ENCODE measurements at places on chromosomes 12 and 14.

- DNase-seq = no peak
Measured at GRCh38 chr14:106377432-106377831, 851.0 kb downstream of the TMEM121 start.

- no peak for DNase-seq
Measured at GRCh38 chr12:77062846-77063461, 2.4 kb downstream of the E2F7 start.

- DNase-seq = no peak
Measured at GRCh38 chr14:36517242-36518030, 2.6 kb downstream of the NKX2-1 start.

- DNase-seq = no peak
Measured at GRCh38 chr12:123983822-123984485, 10.9 kb downstream of the ZNF664 start.

GRCh38 chr12:47705229-47705565 is 633 bp downstream of the RPAP3 start:
- DNase-seq = no peak

DNA sequence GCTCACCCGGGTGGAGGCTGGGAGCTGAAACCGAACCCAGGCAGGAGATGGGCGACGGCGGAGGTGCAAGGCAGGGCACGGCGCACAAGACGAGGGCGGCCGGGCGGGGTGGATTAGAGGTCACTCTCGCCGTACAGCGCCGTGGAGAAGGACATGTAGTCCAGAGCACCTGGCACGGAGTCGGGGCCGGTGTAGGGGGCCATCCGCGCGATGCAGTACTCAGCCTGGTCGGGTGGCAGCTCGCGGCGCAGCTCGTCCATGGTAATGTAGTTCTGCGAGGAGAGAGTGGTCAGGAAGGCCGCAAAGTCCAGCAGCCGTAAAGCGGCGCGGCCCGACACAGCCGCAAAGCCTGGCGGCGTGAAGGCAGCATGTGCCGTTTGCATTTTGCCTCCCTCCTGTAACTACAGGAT is 81.9 kb upstream of the ZFP36L1 start:
- DNase-seq = no peak

GRCh38 chr12:22262309-22262708 is 72.2 kb downstream of the ST8SIA1 start:
- DNase-seq = no peak

DNA sequence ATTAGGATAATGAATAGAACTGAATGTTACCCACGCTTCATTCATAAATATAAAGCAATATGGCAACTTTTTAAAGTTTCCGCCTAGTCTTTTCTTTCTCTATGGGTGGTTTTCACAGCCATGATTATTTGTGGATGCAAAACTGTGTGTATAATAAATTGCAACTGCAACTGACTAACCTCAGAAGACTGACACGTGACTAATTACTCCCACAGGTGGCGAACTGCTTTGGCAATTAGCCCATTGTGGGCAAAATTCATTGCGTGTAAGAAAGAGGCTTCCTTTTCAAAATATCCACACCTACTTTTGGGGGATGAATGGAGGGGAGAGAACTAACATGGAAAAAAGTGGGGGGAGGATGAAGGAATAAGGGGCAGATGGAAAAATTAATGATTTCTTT is 79.0 kb downstream of the SLC25A21 start:
- DNase-seq = no peak

- no peak for DNase-seq
Measured at GRCh38 chr14:99936056-99936455, 129.2 kb upstream of the EVL start.

DNA sequence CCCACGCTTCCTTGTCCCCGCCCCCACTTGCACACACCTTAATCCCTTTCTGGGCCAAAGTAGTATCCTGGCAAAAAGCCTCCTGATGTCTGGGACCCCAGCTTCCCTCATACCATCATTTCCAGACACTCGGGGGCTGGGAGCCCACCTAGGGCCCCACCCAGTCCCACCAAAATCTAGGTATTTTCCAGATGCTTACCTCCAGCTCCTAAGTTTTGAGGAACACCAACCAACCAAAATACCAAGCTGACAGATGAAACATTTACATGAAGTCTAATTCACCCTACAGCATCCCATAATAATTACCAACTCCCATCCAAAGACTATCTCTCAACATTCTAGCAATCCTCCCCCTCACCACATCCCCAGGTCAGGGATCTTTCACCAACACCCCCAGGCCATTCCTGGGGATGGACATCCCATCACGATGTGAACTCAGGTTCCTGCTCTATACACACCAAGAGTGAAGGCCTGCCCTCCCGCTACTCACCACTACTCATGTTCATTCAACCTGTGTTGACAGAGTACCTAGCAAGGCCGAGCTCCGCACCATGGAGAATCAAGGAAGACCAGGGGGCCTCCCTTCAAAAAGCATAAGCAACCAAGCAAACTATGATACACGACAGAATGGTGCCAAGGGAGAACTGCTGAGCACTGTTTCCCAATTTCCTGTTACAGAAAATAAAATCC is 1.6 kb upstream of the CHD4 start:
- DNase-seq = no peak

DNA sequence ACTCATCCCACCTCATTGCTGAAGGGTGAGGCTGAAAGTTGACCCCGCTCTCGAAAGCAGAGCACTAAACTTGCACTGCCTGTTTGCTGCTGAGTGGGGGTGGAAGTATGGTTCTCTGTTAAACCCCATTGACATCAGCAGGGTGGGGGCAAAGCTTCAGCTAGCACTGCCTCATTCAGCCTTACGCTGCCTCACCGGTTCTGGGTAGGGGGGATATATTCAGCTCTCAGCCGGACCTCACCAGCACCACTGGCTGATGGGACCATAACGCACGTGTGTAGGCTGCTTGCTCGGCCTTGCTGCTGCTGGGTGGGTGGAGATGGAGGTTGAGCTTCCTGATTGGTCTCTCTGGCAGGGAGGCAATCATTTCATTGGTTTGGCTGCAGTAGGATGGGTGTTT is 265.7 kb upstream of the RTL1 start:
- no peak for DNase-seq

DNA sequence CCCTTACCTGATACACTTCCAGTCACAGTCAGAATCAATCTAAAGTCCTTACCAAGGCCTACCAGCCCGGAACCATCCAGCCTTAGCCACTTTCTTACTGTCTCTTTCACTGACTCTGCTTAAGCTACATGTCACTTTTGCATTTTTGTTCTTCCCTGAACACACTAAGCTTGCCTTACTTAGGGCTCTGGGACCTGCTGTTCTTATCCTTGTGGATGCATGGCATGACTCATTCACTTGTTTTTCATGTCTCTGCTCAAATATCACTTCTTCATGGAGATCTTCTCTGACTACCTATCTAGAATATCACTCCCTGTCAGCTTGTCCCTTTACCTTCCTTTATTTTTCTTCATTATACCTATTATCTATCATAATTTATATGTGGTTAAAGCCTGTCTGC is 65.6 kb upstream of the ZDHHC17 start:
- DNase-seq = no peak

DNA sequence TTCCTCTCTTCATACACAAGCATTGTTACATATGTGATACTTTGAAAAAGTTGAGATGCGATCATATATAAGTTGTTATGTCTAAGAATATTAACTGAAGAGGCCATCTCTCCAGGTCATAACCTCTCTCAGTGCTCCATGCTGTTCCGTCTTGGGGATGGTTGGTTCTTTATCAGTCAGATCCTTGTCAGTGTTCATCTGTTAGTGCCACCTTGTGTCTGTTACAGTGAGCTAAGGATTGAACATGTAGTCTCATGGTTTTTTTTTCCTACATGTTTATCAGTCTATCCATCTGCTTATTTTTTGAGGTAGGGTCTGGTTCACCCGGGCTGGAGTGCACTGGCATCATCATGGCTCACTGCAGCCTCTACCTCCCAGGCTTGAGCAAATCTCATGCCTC is 30.5 kb downstream of the EP400 start:
- DNase-seq = no peak

GRCh38 chr12:111638556-111638955 is 39.4 kb upstream of the ATXN2 start:
- no peak for DNase-seq

DNA sequence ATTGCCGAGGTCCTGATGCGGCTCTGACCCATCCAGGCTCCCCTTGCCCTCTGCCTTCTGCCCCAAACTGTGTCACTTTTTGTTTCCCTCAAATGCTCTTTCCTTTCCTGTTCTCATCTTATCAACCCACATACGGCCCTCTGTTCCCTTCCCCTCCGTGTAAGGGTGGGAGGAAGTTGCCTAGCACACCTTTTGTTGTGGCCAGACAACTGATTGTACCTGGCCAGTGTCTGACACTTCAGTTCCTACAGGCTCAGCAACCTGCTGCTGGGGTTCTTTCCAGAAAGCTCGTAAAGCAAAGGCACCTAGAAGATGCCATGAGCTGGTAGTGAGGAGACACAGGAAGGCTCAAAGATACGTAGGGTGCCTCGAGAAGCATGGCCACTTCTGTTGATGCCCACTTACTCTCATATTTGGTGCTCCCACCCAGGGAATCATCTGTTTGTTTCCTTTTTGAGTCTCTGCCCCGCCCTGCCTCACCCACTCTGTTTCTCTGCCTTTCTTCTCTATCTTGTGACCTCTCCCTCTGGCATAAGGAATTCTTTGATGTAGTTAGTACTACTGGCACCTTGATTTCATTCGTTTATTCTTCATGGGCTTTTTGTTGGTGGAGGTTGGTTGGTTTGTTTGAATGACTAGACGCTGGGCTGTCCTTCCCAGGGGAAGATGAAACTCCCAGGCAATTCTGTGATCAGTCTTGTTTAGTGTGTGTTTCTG is 152.4 kb upstream of the FKBP4 start:
- DNase-seq = no peak

GRCh38 chr12:47779301-47779942 is 6.4 kb downstream of the SLC48A1 start:
- DNase-seq = peak; percentile 81

DNA sequence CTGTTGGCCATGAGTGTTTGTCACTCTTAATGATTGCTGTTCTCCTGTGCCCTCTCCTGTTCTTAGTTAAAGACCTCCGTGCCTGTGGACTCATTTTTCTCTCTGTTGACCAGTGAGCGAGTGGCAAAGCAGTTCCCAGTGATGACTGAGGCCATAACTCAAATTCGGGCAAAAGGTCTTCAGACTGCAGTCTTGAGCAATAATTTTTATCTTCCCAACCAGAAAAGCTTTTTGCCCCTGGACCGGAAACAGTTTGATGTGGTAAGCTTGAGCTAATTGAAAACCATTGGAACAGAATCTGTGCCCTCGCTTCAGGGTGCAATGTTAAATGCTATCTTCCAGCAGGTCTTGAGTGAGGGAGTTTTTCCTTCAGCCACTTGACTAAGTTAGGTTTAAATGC is 19.8 kb downstream of the ACAD10 start:
- DNase-seq = no peak

DNA sequence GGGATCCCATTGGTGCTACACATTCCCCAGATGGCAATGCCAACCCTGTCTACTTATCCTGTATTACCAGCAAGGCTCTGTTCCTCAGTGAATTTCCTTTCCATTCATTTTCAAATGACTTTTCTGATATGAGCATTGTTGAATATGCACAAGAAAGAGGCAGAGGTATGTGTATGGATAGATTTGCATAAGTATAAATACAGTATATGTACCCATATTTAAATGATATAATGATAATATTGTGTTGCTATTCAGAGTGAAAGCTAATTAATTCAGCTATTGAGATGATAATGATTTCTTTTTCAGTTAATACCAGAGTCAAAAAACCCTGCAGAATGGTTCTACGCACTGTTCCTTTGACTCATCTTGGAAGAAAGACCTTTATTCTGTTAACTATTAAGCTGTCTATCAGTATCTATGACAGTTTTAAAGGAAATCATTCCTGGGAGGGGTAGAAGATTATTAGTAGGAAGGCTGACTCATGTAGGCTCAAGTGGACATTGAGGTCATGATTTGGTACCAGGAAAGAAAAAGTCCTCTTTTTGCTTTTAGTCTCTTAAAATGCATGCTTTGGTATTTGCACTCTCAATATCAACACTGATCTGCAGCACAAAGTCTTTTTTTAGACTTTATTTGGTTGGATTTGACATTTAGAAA is 44.9 kb upstream of the GAS2L3 start:
- DNase-seq = no peak

DNA sequence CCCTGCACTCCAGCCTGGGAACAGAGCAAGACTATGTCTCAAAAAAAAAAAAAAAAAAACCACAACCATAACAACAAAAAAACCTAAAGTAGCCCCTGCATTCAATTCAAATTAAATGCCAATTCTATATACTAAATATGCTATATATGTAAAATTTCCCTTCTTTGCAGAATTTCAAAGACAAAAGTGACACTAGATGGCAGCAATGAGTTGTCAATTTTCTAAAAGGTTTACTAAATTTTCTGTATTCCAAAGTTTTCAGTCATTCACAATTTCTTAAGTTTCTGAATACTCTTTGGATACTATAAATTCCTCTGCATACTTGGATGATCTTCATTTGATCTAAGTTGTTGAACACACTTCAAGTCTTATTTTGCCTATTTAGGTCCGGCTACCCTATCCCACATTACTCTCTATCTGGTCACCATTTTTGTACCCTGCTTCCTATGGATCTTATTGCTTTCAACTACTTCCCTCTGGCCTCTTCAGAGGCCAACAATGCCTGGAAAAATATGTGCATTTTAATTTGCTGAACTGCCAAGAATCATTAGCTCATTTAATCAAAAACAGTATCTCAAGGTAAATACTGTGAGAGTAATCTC is 27.9 kb downstream of the HNRNPC start:
- DNase-seq = no peak

GRCh38 chr14:58797010-58797429 is 159.3 kb downstream of the DACT1 start:
- DNase-seq = no peak

GRCh38 chr14:66709291-66709690 is 201.3 kb downstream of the GPHN start:
- no peak for DNase-seq

GRCh38 chr12:68428724-68429501 is 96.8 kb upstream of the MDM1 start:
- DNase-seq = no peak

DNA sequence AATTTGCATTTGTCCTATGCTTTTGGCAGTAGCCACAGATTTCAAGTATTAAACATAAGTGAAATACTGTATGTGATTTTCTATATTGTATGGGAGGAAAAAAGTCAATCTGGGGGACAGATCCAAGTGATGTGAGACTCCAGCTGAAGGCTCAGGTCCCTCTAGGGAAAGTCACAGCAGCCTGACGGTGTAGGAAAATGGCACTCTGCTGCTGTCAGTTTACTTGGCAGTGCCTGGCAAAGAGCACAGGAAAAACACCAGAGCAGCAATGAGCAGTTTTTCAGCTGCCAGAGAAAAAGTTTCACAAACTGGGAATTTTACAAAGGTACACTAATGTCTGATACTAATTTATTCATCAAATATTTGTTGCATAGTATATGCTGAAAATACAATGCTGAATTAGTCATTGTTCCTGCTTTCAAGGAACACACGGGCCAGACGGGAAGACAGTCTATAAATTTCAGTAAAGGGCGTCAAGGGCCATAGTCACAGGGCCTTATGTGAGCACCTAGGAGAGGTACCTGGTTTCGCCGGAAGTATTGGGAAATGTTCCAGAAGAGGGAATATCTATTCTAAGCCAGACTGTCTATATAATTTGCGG is 66.2 kb upstream of the SLC38A2 start:
- no peak for DNase-seq

- peak; percentile 76 for DNase-seq
Measured at GRCh38 chr12:14774074-14774905, 29.0 kb downstream of the WBP11 start.

Data from stimulated activated CD8-positive, alpha-beta memory T cell treated with anti-CD3 and anti-CD28 coated beads, Interleukin-15, amount 100 ng/mL, for 48 hours (primary cell).